Eye (tissue), 1 donor: ENCODE measurements at places on chromosomes 5 and 9.

GRCh38 chr5:96854067-96854466 lies 22.2 kb upstream of the ERAP2 start:
- DNase-seq = no peak

- peak; percentile 78 for DNase-seq
Observed at GRCh38 chr5:107389130-107389774, 281.5 kb downstream of the EFNA5 start.

DNA sequence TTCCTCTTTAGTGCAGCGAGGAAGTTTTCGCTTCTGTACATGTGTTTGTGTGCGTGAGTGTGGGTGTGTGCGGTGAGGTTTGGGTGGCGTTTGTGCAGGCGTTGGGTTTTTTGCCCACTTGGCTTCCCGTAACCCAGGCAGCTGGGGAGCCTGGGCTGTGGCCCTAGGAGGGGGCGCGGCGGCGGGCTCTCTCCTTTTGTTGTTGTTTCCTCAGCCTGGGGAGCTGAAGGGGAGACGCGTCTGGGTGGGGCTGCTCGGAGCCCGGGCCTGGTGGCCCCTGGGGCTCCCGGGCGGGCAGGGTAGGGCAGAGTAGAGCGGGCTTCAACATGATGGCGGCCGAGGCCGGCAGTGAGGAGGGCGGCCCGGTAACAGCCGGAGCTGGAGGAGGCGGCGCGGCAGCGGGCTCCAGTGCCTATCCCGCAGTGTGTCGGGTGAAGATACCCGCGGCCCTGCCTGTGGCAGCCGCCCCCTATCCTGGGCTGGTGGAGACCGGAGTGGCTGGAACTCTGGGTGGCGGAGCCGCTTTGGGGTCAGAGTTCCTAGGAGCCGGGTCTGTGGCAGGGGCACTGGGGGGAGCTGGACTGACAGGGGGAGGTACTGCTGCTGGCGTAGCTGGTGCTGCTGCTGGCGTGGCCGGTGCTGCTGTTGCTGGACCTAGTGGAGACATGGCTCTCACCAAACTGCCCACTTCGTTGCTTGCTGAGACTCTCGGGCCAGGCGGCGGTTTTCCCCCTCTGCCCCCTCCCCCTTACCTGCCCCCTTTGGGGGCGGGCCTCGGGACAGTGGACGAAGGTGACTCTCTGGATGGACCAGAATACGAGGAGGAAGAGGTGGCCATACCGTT lies 665 bp downstream of the RASA1 start:
- DNase-seq = peak; percentile 93

- no peak for DNase-seq
Observed at GRCh38 chr9:121765021-121765950, 113.9 kb downstream of the DAB2IP start.

DNA sequence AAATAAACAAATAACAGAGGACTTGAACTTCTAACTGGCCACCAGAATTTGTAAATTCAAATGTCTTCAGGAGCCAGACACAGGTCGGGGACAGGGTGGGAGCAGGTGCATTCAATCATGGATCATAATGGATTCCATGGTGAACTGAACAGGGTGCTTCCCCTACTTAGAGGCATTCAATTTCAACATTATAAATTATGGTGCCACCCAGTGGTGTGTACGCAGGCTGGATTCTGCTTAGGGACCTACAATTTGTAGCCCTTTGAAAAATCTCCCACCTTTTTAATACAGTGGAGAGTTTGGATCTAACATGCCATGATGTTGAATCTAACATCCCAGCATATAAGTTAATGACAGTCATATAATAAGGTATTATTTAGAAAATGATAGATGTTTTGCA lies 22.3 kb downstream of the KLF9 start:
- DNase-seq = no peak

- DNase-seq = peak; percentile 62
Observed at GRCh38 chr9:109118808-109119438, 824 bp downstream of the TMEM245 start.

DNA sequence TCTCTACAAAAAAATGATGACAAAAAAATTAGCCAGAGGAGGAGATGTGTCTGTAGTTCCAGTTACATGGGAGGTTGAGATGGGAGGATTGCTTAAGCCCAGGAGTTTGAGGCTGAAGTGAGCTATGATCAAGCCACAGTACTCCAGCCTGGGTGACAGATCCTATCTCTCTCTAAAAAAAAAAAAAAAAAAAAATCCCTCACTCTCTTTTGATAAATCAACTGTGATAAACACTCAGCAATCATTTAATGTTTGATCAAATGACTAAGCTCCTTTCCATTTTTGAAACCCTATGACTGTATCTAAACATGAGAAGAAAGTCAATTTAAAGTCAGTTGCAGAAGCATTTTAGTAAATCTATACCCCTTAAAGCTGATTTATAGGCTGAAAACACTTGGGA lies 112.1 kb upstream of the IL6ST start:
- no peak for DNase-seq

DNA sequence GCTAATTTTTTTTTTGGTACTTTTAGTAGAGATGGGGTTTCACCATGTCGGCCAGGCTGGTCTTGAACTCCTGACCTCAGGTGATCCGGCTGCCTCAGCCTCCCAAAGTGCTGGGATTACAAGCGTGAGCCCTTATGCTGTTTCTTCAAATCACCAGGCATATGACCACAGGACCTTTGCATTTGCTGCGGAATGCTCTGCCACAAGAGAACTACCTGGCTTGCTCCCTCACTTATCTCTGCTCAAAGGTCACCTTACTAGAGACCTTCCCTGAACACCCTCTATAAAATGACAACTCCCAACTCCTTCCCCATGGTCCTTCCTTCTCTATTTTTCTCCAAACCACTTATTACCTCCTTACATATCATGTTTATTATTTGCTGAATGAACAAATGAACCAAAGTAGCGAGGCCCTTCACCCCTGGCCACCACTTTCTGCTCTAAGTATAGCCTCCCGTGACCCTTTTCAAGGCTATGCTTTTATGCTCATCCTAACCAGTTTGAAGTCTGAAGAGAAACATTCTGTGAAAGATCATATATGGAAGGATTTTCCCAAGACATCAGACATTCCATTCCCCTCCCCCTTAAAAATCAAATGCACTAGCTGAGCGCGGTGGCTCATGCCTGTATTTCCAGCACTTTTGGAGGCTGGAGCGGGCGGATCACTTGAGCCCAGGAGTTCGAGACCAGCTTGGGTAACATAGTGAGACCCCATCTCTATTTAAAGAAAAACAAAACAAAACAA lies 1.3 kb downstream of the ZER1 start:
- DNase-seq = no peak

GRCh38 chr5:53942724-53943123 lies 367.6 kb downstream of the ARL15 start:
- no peak for DNase-seq

DNA sequence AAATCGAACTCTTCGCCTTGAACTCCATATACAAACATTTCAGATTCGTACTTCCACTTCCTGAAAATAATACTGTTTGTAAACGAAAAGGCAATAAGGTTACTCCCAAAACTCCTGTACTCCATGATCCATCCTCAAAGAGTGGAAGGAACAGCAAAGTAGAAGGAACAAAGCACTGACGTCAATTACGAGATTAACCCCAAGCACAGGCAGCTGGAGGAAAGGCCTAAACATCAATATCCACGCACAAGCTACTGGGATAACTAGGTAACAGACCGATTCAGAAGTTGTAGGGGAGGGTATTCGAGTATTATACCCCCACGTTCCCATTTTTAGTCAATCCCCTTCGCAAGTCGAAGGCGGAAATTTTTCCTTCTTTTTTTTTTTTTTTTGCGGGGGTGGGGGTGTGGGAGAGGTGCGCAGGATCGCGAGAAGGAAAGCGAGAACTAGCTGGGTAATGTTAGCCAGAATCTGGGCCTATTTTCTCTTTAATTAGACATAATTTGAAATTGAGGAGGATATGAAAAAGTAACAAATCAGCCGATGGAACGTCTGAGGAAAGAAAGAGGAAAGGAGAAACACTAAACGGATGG lies 909 bp downstream of the AFF4 start:
- peak; percentile 92 for DNase-seq

DNA sequence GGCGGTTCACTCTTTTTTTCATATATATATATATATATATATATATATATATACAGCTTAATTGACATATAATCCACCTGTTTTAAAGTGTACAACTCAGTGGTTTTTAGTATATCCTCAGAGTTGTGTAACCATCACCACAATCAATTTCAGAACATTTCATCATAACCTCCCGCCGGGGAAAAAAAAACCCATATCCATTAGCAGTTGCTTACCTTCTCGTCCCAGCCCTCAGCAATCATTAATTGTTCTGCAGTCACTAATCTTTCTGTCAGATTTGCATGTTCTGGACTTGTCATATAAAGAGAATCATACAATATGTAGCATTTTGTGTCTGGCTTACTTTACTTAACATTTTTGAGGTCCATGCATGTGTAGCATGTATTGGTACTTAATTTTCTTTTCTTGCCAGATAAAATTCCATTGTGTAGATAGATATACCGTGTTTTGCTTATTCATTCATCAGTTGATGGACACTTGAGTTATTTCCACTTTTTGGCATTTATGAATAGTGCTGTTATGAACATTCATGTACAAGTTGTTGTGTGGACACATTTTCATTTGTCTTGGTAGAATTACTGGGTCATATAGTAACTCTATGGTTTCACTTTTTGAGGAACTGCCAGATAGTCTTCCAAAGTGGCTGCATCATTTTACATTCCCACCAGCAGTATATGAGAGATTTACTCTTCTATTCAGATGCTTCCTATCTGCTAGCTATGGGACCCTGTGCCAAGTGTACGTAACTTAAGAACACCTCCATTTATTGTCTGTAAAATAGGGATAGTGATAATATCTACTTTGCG lies 3.5 kb upstream of the RNF145 start:
- no peak for DNase-seq

DNA sequence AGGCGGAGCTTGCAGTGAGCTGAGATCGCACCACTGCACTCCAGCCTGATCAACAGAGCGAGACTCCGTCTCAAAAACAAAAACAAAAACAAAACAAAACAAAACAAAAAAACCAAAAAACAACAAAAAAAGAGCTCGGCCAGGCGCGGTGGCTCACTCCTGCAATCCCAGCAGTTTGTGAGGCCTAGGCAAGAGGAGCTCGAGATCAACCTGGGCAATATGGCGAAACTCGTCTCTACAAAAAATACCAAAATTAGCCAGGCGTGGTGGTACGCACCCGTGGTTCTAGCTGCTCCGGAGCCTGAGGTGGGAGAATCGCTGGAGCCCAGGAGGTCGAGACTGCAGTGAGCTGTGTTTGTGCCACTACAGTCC lies 20.2 kb downstream of the TRIM7 start:
- no peak for DNase-seq

- no peak for DNase-seq
Observed at GRCh38 chr9:128764361-128764760, 7.4 kb downstream of the ZER1 start.

DNA sequence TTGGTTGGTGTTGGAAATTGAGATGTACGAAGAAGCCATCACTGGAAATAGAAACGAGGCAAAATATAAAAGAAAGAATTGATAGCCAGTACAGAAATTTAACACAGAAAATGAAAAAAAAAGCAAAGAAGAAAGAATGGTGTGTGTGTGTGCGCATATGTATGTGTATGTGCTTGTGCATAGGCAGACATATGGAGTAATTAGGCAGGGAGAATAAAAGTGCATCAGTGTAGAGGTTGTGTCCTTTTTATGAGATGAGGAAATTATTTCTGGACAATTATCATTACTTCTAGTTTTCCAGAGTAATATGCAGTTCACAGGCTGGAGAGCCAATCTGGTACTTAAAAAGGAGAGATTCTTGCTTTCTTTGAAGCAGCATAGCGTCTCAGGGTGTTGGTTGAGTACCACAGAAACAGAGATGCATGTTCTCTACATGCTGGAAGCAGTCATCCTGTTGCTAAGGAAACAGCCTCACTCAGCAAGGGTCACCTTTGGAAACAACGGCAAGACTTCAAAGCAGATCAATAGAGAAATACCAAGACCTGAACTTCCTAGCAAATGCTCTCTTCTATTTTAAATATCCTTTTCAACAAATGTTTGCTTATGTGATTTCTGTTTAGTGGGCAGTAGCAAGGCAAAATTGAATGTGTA lies 172.7 kb downstream of the TAF11L14 start:
- peak; percentile 65 for DNase-seq

DNA sequence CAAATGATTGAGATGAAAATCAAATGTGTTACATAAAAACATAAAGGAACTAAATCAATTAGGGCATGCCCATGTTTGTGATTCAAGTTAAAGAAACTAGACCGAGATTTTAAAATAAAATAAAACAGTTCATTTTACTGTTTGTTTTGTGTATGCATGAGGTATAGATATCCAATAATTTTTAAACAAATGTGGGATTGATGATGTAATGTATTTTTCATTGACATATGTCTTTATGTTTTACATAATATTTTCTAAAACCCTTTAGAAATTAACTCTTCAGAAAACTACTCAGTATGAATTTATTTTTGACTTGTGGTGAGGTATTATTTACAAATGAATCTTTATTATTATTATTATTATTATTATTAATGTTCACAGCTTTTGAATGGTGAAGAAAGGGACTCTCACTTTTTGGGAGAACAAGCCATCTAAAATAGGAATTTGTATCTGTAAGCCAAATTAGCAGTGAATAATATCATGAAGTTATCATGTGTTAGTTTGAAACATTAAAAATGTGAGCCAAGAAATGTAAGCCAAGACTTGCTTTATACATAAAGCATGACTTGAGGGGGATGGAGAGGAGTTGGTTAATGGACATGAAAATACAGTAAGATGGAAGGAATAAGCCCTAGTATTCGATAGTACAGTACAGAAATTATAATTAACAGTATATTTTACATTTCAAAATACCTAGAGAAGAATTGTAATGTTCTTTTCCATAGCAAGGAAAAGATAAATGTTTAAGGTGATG lies 355.0 kb downstream of the CDH10 start:
- DNase-seq = no peak

GRCh38 chr9:75378036-75378435 lies 289.7 kb downstream of the OSTF1 start:
- DNase-seq = peak; percentile 83

GRCh38 chr9:103361906-103362305 lies 366.8 kb downstream of the CYLC2 start:
- DNase-seq = no peak

- DNase-seq = peak; percentile 8
Observed at GRCh38 chr9:118962426-118962825, 406.8 kb downstream of the BRINP1 start.

- no peak for DNase-seq
Observed at GRCh38 chr5:28414619-28415018, 1376.2 kb upstream of the CDH9 start.

DNA sequence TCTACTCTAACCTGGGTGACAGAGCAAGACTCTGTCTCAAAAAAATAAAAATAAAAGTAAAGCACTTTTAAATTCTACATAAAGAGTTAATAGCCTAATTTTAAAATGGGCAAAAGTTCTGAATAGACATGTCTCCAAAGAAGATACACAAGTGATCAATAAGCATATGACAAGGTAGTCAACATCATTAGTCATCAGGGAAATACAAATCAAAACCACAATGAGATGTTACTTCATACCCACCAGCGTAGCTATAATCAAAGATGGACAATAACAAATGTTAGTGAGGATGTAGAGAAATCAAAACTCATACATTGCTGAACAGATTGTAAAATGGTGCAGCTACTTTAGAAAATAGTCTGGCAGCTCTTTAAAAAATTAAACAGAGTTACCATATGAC lies 64.1 kb downstream of the IQGAP2 start:
- no peak for DNase-seq
